Activated CD8-positive, alpha-beta T cell treated with anti-CD3 and anti-CD28 coated beads for 36 hours (primary cell): ENCODE measurements at places on chromosomes 2 and 18. TPM values are rescaled to one million over a fixed set of nuclear protein-coding genes. Genes with fewer than 3 reads are reported as not detected.

The RTP5 gene
- 0.29 TPM for total RNA-seq

The IHH gene
- not detected for total RNA-seq

The CHMP3 gene
- 31.6 TPM for total RNA-seq

The SEPTIN2 gene
- 210 TPM for total RNA-seq

The RASGRP3 gene
- 0.98 TPM for total RNA-seq

The FOXI3 gene
- total RNA-seq: not detected

The CNDP1 gene
- not detected for total RNA-seq
